MM.1S (cell line): ENCODE measurements at places on chromosomes 6 and 20.

DNA sequence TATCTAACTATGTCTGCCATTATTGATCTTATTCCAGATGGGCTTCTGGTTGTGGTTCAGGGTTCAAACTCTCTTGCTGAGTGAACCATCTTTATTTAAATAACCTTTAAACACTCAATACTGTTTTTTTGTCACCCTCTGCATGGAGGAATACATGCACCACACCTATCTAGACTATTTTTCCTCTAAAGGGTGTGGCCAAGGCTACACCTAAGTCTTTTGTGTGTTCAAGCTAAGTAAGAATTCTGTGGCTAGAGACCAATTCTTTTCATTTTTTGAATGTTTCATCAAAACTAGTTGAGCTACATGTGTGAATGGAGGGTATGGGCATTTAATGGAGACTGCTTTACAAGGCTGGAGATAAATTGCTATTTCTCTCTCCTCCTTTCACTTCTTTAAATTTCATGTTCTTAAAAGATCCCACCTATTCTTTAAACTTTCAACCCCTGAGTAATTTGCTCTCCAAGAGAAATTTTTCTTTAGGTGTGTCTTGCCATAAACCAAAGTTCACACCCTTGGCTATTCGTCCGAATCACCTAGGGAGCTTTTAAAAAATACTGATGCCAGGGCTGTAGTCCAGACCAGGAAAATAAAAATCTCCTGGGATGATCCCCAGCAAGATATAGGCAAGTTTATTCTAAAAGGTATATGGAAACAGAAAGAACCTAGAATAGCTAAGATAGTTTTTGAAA, 24.8 kb upstream of the MBOAT1 start:
- no peak for DNase-seq

DNA sequence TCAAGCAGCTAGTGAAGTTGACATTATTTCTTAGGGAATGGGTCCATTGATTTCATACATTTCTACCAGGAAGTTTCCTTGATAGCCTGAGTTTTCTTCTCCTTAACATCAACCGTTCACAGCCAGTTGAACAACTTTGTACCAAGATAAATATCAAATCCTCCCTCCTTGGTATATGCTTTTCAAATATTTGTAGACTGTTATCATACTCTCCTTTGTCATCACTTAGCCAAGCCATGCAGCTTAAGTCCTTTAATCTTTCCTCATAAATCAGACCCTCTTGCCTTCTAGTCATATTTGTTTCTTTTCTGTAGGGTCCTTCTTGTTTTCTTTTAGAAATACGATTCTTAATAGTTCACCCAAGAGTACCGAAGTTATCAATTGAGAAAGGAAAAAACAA, 25.6 kb downstream of the RFX6 start:
- no peak for DNase-seq

DNA sequence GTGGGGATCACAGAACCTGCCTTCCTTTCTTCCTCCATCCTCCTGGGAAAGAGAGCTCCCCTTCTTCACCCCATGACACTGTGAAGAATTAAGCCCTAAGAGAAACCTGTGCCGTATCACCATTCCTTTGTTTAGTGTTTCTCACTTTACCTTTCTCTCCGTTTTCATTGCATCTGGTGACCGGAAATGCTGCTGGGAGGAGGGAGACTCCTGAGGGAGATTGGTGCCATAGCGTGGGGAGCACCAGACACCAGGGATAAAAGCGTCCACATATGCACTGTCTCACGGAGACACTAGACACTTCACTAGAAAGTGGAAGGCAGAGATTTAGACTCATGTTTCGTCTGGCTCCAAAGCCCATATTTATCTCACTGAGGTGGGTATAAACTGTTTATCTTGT, 15.5 kb upstream of the ULBP3 start:
- no peak for DNase-seq

- DNase-seq, result no peak
Observed at GRCh38 chr20:57536771-57537724, 12.1 kb upstream of the CTCFL start.

- peak; percentile 30 for DNase-seq
Observed at GRCh38 chr20:63082308-63082938, 75.7 kb upstream of the BHLHE23 start.

- DNase-seq, result no peak
Observed at GRCh38 chr6:36999751-37000125, 5.7 kb upstream of the FGD2 start.

DNA sequence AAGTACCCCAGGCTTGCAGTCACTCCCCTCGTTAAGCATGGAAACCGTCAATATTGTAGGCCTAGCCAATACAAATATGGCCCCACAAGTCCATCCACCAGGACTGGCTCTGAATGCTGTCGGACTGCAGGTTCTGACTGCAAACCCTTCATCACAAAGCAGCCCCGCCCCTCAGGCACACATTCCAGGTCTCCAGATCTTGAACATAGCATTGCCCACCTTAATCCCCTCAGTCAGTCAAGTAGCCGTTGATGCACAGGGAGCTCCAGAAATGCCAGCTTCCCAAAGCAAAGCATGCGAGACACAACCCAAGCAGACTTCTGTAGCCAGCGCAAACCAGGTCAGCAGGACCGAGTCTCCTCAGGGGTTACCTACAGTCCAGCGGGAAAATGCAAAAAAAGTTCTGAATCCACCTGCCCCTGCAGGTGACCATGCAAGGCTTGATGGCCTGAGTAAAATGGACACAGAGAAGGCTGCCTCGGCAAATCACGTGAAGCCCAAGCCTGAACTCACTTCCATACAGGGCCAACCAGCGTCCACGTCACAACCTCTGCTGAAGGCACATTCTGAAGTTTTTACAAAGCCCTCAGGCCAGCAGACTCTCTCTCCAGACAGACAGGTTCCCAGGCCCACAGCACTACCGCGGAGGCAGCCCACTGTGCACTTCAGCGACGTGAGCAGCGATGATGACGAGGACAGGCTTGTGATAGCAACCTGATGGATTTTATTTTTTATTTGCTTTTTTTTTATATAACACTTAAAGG, 126.2 kb upstream of the EDN1 start:
- DNase-seq, result no peak

- DNase-seq, result no peak
Observed at GRCh38 chr20:16922834-16923233, 174.7 kb downstream of the OTOR start.

DNA sequence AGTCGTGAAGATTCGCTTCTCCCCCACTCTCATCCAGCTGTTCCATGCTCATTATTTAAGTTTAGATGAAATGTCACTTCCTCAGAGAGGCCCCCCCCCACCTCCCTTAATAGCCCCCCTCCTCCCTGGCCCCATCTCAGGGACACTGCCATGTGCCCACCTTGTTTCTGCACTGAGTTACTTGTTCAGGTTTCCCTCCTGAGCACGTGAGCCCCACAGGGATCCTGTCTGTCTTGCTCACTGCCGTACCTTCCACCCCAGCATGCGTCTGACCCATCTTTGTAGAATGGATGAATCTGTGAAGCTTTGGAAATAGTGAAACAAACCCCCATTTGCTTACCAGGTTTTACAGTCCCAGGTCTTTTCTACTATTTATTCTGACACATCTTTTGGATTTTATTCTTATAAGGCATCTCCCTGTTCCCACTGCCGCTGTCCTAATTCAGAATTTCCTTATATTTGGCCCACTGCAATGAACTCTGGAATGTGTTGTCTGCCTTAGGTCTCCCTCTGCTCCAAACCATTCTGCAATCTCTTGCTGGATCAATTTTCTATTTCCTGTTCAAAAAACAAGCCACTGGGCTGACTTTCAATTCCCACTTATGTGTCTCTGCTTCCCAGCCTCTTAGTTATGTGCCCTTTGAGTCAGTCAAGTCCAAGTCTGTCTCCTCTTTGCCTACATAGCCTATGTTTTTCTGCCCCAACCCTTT, 136.5 kb upstream of the ECI2 start:
- DNase-seq, result no peak

DNA sequence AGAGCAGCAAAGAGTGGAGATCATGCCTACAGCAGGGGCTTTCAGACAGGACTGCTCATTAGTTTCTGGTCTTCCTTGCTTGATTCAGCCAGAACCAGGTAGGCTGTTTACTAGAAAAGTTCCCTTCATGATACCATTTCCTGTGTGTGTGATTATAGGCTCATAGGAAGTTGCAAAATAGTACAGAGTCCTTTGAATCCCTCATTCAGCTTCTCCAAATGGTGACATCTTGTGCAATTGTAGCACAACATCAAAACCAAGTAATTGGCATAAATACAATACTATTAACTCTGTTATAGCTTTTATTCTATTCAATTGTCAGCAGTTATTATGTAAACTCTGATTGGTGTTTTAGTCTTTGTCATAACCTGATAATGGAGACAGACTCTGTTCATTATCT, 347.3 kb upstream of the CDH4 start:
- DNase-seq, result no peak

DNA sequence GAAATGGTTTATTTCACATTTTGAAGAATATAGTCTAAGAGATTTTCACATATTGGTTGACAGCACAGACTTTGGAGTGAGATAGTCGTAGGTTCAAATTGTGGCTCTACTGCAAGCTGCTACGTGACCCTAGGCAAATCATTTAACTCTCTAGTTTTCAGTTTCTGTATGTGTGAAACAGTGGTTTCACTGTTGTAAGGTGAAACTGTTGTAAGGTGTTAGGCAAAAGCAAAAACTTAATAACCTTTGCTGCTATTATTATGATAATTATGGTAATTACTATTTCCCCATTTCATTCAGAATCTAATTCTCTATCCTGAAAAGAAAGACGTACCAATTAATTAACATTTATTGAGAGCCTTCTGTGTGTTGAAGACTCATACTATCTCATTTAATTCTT, 144.2 kb downstream of the REV3L start:
- peak; percentile 71 for DNase-seq

DNA sequence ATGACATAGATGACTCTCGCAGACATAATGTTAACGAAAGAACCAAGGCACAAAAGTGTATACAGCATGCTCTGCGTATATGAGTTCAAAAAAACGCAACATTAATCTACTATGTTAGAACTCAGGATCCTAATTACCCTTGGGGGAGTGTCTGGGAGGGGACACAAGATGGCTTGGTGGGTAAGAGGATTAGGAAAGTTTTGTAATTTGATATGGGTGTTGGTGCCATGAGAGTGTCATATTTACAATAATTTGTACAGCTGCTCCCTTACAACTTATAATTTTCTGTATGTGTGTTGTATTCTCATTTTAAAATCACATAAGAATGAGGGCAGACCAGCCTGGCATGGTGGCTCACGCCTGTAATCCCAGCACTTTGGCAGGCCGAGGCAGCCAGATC, 38.6 kb downstream of the TFEB start:
- no peak for DNase-seq

DNA sequence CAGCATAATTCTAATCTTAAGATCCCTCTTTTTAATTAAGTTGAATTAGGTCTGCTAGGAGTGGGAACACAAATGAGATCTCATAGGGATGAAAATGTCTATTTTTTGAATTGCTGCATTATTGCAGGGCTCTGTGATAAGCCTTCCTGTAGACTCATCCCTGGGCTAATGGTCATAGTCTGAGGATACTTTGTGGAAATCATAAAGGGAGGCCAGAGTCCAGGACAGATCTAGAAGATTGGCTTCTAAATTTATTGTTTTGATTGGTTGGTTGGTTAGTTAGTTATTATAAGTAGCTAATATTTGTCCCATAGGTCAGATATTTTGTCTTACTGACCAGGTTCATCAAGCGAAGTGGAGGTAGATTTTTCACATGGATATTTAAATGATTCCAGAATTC, 142.3 kb downstream of the AKAP7 start:
- no peak for DNase-seq

DNA sequence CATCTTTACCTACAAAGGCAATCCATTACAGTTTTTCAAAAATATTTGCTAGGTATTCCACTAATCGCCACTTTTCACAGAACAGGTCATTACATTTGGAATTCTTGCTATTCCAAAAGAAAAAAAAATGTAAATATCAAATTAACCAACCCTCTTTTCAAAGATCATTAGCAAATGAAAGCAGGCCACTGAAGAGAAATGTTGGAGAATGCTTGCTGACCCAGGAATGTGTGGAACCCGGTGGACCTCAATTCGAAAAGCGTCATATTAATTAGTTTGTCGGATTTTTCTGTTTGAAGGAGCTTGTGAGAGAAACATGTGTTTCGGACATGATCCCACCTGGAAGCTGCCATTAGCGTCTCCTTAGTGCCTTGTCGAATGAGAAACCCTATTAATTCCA, 27.9 kb upstream of the SERPINB9 start:
- DNase-seq, result no peak

GRCh38 chr20:15992564-15992963, 580.7 kb downstream of the KIF16B start:
- no peak for DNase-seq

DNA sequence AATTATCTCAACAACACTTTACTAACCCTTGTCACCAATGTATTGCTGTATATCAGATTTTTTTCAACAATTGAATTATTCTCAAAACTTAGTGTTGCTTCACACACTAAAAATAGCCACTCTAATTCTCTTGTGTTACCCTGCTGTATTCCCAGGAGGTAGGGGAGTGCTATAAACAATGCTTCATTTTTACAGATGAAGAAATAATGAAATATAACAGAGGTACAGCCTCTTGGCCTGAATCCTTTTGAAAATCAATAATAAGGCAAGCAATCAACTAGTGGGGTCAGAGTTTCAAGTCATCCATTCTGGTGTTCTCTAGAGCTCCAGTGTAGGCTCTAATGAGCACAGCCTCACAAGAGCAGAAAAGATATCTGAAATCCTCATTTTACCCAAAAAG, 10.9 kb downstream of the HIVEP2 start:
- DNase-seq, result no peak

DNA sequence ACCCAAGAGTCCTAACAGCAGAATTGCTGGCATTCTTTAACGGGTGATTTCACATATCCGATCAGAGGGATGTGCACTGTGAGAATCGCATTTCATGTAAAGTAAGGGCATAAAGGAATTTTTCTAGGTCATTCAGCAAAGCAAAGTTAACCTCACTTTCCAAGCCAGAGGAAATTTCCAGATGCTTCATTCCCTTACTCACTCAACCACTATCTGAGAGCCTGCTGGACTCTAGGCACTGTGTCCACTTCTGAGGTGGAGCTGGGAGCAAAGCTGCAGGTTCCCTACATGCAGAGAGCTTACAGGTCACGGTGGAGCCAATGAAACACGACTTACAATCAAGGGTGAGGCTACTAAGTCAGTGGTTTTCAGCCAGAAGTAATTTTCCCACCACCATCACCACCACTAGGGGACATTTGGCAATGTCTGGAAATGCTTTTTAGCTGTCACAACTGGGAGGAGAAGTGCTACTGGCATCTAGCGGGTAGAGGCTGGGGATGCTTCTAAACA, 34.5 kb upstream of the TSHZ2 start:
- DNase-seq, result no peak

GRCh38 chr20:2244993-2245392, 50.8 kb upstream of the TGM3 start:
- DNase-seq, result no peak

DNA sequence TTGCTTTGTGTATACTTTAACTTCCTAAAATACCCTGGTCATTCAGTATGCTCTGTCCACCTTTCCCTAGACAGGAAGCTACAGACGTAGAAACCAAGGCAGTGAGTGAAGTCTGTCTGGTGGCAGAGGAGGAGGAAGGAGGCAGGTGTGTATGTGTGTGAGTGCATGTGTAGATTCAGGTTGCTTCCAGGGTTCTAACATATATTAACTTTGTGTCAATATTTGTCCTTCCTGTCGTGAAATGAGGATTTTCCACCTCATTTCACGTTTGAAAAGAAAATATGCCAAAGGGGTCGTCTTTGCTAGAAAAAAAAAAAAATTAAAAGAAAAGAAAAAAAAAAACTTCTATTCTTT, 411.5 kb downstream of the PKHD1 start:
- no peak for DNase-seq
